Regular cardiac myocyte (primary cell): ENCODE measurements at places on chromosomes 4 and X. TPM values are rescaled to one million over a fixed set of nuclear protein-coding genes. Genes with fewer than 3 reads are reported as not detected.

CT47A1 gene
- not detected in 2 replicates for total RNA-seq

PDE6B gene
- total RNA-seq: 0.19 TPM in 1 of 2 replicates, not detected in the other

NEXMIF gene
- total RNA-seq: under 0.01 TPM in 2 replicates

EGFL6 gene
- total RNA-seq: not detected in 2 replicates

PLAC1 gene
- total RNA-seq: under 0.01 TPM in 1 of 2 replicates, not detected in the other

NUDT6 gene
- 7.1 and 9.9 TPM in 2 replicates for total RNA-seq

RADX gene
- 2.0 and 2.5 TPM in 2 replicates for total RNA-seq

GPAT3 gene
- total RNA-seq: 7.6 and 17.8 TPM in 2 replicates
